Muscle of leg (tissue), 16 donors: ENCODE measurements at places on chromosomes 3 and 15.

DNA sequence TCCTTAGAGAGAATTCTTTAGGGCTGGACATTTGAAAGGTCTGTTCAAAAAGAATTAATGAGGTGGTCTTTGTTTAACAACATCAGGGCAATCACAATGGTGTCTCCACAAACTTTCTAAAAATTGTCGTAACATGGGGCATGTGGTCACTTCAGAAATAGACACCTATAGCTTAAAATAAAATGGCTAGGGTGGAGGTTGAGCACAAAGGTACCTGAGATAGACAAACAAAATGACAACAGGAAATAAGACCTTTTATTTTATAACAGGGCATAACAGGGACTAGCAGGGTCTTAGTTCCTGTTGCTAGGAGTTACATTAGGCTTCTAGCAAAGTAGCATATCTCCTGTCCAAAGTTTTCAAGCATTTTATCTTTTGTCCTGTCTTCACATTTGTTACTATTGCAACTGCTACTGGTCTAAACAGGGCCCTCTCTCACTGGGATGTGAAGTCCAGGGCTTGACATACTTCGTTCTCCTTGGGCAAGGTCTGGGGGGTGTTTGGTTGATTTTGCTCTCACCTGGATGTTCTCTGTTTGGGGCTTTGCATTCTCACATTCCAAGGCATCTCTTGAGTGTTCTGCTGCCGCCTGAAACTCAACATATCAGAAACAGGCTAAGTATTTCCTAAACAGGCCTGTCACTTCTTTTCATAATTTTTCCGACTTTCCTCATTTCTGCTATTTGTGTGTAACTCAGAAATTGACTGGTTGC, 3.0 kb downstream of the GCSAM start:
- no peak for DNase-seq

DNA sequence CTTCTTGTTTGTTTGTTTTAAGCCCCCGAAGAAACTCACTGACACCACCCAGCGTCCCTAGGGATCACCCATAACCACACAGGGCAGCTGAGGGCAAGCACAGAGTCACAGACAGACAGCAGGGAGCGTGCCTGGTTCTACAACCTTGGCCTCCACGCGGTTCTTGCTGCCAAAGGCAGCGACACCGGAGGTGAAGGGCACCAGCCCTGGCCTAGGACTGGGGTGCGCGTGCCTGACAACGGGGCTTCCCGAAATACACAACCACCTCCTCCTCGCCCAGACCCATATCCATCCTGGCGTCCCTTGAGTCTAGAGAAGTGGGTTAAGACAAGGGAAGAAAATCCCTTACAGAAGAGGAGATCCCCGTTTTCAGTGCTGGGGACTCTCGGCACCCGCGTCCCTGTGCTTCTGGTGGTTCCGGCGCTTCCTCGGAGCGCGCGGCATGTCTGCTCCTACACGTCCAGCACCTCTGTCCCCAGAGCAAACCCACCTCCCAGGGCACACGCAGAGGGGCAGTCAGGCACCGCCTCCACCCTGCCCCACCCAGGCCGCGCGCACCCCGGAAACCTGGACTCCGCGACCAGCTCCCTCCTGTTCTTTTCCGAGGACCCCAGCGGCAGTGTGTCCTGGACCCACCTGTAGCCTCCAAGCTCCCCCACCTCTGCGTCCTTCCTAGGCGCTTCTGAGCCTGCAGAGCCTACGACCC, 911 bp downstream of the RFTN1 start:
- DNase-seq: peak; percentile 29

- no peak for DNase-seq
Observed at GRCh38 chr3:49410066-49410845, 1.5 kb downstream of the RHOA start.

DNA sequence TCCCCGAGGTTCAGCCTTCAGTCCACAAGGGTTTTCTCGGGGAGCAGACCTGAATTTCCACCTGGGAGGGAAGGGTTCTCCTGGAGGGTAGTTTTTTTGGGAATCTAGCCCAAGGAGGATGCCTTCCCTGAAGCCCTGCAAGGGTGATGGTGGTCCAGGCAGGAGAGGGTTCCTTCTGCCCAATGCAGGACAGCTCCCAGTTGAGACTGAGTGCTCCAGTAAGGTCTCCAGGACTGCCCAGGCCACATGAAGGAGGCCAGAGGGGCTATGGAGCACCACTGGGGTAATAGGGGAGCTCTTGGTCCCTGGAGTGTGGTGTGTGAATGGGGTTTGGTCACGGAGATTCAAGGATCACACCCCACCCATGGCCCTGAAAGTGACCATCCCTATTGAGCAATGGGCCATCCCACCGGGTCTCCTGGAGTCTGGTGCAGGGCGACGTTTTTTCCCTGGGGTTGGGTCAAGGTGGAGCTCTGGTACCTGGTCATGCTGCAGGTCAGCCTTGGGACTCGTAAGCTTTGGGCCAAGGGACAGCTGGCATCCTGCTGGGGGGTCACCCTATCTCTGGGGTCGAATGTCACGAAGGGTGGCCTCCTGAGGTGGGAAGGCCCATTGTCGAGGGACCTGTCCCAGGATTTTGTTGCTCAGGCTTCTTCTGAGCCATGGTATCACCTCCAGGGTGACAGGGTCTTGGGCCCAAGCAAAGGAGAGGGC, 196.5 kb downstream of the UBE3A start:
- no peak for DNase-seq

DNA sequence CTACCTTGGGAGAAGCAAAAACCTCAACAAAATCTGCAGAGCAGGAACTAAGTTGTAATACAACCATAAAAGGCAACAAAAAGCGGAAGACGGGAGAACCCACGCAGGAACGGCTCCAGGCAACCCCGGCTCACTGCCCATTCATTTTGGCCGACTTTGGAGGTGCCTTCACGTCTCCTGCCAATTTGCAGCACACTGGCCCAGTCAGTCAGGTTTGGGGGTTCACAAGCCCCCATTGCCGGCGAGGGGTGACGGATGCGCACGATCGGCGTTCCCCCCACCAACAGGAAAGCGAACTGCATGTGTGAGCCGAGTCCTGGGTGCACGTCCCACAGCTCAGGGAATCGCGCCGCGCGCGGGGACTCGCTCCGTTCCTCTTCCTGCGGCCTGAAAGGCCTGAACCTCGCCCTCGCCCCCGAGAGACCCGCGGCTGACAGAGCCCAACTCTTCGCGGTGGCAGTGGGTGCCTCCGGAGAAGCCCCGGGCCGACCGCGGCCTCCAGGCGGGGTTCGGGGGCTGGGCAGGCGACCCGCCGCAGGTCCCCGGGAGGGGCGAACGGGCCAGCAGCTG, 463 bp downstream of the TERC start:
- peak; percentile 80 for DNase-seq

- DNase-seq: no peak
Observed at GRCh38 chr15:62348623-62349022, 183.5 kb upstream of the C2CD4B start.

- no peak for DNase-seq
Observed at GRCh38 chr3:180646187-180646790, 33.0 kb downstream of the CCDC39 start.

DNA sequence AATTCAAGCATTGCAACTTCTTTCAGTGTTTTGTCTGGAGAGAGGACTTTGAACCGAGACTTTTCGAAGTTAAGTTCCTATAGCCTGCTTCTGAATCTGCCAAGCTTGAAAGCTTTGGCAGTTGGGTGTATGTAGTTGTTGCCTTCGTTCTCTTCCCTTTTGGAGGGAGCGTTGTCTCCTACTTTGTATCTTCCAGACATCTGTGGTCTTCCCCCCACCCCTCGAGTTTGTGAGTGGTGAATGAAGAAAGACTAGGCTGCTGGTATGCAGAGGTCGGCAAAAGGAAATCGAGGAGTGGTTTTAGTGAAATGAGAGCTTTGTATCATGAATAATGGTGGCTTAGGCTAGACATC, 1.3 kb downstream of the CTNNB1 start:
- peak; percentile 72 for DNase-seq

- no peak for DNase-seq
Observed at GRCh38 chr3:193870376-193871219, 265.4 kb upstream of the HES1 start.

- DNase-seq: no peak
Observed at GRCh38 chr15:22902046-22902445, 63.6 kb downstream of the NIPA2 start.

DNA sequence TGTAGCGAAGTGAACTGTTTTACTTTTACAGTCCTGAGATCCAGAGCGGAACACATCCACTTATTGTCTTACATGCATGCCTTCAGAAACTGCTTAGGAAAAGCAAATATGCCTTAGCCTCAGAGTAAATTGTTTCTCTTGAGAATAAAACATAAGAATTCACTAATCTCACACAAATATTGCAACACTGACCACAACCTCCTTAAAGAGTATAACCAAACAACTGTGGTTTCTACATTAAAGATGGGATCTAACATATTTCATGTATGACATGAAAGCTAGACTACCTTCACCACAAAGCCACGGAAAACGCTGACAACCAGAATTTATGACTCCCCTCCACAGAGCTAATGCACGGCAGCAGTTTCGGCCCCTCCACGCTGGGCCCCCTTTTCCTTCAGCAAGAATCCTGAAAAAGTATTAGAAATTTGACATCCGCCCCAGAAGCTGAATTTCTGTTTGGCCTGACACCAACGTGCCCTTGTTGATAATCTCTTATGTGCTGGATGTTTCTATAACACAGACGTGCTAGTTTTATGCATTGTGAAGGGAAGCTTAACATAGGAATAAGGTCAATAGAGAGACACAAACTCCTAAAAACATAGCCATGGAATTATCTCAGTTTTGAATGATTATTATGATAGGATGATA, 84.6 kb downstream of the GREM1 start:
- DNase-seq: no peak

DNA sequence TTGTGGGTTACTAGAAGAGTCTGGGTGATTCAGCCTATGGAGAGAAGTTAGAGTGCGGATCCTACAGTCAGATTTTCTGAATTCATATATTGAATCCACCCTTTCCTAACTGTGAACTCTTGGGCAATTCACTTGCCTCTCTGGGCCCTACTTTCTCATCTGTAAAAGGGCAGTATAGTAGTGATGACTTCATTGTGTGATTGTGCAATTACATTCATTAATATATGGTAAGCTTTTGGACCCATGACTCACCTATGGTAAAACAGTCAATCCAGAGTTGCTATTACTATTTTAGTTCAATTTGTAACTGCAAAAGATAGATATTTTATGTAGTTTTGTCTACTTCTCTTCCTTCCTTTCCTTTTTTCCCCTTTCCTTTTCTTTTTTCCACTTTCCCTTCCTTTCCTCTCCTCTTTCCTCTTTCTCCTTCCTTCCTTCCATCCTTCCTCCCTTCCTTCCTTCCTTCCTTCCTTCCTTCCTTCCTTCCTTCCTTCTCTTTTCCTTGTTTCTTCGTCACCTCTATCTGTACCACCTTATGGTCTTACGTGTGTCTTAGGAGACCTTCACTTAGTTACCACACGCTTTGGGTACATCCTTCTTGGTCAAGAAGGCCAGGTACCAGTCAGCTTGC, 37.0 kb downstream of the GMNC start:
- no peak for DNase-seq

GRCh38 chr3:128799653-128800052, 73.7 kb downstream of the RAB7A start:
- no peak for DNase-seq

DNA sequence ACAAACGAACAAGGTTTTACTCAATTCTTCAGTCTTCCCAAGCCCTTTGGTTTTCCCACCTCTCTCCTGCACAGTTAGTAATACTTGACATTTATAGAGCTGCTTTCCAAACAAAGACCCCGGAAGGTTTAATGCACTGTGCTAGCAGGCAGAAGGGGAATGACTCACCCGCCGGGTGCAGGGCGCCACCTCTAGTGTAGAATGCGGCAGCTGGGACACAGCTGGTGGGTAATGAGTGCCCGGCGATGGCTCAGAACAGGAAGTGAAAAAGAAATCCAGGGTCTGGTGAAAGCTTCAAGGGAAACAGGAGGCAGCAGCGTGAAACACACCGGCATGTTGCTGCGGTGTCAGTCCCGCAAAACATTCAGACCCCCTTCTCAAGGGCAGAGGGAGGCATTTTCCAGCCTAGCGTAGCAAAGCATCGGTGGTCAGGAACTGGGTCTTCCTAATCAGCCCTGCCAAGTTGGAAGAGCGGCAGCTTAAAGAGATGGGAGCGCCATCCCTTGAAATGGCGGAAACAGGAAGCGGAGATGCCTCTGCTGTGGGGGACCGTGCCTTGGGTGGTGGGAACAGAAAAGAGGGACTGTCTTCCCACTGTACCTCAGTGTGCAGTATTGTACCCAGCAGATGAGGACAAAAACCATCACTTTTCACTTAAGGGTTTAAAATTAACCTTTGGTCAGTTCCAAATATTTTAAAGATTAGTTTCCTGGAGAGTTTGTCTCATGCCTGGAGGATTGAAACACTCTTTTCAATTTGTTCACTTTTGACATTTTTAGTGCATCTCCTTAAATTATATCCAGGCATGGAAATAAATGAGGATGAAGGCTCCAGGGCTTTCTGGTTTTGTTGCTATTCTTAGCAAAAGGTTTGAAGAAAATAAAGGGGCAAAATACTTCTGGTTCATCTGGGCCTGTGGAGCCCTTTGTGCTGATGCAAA, 160.7 kb upstream of the MCTP2 start:
- DNase-seq: peak; percentile 78

DNA sequence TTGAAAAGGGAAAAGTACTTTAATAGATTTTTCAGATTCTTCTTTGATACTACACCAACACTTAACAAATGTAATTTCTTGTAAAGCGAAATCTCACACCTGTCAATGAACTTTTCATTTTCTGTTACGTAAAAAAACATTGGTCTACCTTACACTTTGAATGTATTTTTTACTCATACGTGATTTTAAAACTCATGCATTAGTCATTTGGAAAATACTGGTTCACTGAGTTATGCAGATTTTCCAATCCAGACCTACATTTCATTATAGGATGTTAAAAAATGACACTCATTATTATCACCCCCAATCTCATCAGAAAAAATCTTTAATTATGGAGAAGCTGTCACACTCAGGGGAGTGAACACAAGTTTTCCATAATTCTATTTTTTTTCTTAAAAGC, 14.7 kb downstream of the VPS39 start:
- no peak for DNase-seq

- DNase-seq: no peak
Observed at GRCh38 chr15:31227235-31227634, 99.4 kb upstream of the KLF13 start.

GRCh38 chr15:91634179-91634578, 219.3 kb upstream of the SLCO3A1 start:
- DNase-seq: no peak

DNA sequence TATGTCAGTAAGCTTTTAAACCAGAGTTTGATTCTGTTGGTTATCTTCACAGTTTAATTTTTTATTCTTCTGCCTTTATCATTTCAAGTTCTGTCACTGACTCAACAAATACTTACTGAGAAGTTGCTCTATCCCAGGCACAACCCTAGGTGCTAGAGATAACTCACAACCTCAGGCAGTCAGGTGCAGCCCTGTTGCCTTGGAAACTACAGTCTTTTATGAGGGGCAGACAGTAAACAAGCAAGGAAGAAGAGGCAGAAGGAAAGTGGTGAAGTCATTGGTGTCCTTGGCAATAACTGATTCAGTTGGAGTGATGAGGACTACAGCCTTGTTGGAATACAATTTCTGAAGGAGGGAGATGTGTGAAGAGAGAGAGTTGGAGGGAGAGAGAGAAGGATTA, 142.1 kb upstream of the LRTM1 start:
- DNase-seq: no peak
